ENCODE measurements at places on chromosomes 2 and 18.

GRCh38 chr18:4441098-4441497 is 14.0 kb downstream of the DLGAP1 start:
- no peak for DNase-seq

- no peak for DNase-seq
Observed at GRCh38 chr2:237201461-237202287, 116.0 kb downstream of the COPS8 start.

DNA sequence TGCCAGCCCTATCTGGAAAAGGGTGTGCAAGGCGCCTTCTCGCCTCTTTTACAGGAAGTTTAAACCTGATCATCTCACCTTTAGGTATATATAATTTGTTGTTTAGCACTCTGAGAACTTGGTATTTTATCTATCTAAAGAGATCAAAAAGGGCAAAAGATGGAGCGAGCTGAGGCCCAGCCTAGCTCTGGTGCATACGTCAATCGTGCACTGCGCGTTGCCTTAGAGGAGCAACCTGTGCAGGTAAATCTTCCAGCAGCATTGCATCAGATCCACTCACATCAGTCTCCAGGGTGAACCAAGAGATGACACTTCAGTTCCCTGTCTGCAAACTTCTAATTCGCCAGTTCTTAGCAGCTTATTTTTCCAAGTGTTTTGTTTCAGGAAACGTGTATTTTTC is 15.4 kb downstream of the BCL11A start:
- DNase-seq, result no peak

DNA sequence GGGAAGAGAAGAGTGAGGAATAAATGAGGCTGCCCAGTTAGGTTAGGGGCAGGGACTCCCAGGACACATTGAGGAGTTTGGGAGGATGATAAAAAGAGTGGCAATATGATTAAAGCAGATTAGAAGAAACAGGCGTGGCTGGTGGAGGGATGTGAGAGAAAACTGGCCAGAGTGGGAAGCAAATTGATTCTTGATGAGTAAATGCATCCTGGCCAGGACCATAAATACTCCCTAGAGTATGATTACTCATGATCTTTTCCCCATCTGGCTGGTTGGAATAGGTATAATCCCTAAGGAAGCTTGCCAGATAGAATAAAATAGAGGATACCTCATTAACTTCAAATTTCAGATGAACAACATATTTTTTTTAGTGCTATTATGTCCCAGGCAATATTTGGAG is 21.5 kb upstream of the DAW1 start:
- DNase-seq, result no peak

DNA sequence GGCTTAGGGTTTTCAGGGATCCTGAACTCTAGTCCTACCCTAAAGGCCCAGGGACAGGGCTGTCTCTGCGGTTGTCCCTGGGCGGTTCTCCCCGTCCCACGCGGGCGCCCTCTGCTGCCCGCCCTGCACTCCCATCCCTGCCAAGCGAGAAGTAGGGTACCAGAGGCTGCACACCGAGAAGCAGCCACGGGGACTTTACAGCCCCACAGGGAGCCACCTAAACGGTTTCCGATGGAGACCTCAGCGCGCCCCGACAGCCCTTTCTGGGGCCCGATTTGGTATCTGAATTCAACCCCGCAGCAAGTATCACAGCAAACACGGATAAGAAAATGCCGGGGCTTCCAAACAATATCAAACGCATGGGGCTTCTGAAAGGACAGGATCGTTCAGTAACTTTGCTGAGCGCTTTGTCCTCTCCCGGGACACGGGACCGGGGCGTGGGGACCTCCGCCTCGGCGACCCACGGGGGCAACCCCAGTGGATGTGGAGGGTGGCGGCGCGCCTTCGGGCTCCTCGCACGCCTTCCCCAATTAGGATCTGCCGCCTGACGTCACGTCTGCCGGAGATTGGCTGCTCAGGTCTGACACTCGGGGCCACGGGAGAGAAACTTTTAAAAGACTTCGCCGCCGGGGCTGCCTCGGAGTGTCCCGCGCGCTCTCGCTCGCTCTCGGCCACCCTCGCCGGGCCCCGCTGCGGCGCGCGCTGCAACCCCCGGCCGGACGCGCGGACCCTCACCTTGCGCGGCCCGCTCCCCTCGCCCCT is at the start of gene LTBP1:
TSS of gene LTBP1 (plus strand) at position 640 of the 762 bp plus-strand sequence. CDS start 372 bp downstream, outside the sequence.
- DNase-seq, result no peak
